Memory B cell (primary cell): ENCODE measurements at places on chromosomes 4 and X.
A peak's percentile ranks its signal among the peaks of the same experiment; 100 is the strongest.

DNA sequence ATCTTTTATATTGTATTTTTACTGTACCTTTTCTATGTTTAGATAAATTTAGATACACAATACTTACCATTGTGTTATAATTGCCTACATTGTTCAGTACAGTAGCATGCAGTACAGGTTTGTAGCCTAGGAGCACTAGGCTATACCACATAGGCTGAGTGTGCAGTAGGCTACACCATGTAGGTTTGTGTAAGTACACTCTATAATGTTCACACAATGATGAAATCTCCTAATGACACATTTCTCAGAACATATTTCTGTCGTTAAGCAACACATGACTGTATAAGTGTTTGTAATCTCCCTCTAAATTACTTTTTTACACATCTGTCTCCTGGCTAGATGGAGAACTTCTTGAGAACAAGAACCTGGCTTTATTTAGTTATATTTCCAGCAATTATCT lies 40.3 kb downstream of the UCHL1 start:
- no peak overlapping the region for H3K27ac ChIP-seq
- H3K36me3 ChIP-seq: no peaks in the 10 kb centered on the region
- H3K27me3 ChIP-seq: no peaks in the 10 kb centered on the region
- DNase-seq: no peak
- no peak overlapping the region for H3K4me3 ChIP-seq

DNA sequence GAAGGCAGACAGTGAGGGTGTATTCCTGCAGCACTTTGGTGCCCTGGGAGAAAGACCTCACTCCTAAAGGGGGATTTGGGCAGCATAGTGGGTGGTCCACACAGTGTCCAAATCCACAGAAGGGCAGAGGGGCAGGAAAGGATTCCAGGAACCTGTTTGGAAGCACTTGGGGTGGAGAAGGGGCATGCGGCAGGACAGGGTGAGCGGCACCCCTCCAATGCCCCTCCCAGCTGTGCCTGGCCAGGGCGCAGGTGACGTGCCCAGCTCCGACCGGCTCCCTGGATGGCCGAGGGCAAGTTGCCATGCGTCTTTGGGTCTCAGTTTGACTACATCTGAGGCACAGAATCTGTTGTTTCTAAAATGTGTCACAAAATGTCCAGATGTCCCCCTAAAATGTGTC lies 66.5 kb upstream of the HMX1 start:
- H3K27ac ChIP-seq: no peak overlapping the region
- H3K27me3 ChIP-seq: peaks cover 8% of the 10 kb centered on the region
- DNase-seq: no peak
- no peaks in the 10 kb centered on the region for H3K36me3 ChIP-seq
- no peak overlapping the region for H3K4me3 ChIP-seq

GRCh38 chrX:111850975-111851374 lies 25.0 kb upstream of the TRPC5OS start:
- no peak overlapping the region for H3K4me3 ChIP-seq
- H3K4me1 ChIP-seq: no peaks in the 10 kb centered on the region
- no peak for DNase-seq
- peaks cover 7% of the 10 kb centered on the region for H3K27me3 ChIP-seq

DNA sequence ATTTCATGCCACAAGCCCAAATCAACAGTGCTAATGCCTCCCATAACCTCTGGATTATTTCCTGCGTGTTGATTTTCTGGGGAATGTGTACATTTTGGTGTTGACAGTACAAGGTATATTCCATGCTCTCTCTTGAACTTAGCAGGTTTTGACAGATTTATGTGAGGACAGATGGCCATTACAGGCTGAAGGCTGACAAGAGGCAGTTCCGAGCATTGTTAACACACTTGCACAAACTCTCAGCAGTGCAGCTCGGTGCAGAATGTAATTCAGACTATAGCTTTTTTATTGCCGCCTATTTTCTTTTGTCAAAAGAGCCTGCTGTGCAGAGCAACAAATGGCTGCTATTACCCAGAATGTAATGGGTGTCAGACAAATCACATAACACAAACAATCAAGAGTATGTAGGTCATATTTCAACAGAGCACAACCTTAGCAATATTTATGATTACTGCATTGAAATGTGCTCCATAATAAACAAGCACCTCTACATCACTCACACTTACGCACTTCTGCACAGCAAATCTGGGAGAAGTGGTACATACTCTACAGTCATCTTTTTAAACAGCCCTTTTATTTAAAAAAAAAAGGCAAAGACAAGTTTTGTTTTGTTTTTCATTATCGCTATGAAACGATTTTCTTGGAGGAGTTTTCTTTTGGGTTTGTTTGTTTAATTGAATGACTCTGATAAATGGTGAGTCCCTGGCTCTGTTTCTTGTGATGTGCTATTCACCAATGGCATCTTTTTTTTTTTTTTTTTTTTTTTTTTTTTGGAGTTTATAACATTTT lies 71.6 kb downstream of the PPARGC1A start:
- H3K27me3 ChIP-seq: no peaks in the 10 kb centered on the region
- DNase-seq: no peak
- no peak overlapping the region for H3K4me3 ChIP-seq
- H3K27ac ChIP-seq: no peak overlapping the region

DNA sequence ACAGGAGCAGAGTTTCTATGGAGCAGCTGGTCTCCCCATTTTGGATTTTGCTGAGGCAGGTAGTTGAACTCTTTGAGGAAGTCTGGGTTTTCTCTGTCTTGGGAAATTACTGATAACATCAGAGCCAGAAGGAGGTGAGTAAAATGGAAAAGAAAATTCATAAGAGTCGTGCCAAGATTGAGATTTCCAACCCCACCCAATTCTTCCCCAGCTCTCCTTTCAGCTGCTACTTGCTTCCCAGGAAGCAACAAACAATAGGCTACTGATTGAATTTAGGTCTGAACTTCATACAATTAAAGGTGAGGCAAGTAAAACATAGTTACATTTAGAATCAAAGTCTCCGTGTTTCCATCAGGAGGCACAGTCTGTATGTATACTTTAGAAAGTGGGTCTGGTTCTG lies 54.6 kb upstream of the EOLA2 start:
- H3K4me1 ChIP-seq: peaks cover under 1% of the 10 kb centered on the region
- no peak overlapping the region for H3K4me3 ChIP-seq
- H3K36me3 ChIP-seq: peaks cover 8% of the 10 kb centered on the region
- H3K27me3 ChIP-seq: no peaks in the 10 kb centered on the region
- no peak overlapping the region for H3K27ac ChIP-seq

DNA sequence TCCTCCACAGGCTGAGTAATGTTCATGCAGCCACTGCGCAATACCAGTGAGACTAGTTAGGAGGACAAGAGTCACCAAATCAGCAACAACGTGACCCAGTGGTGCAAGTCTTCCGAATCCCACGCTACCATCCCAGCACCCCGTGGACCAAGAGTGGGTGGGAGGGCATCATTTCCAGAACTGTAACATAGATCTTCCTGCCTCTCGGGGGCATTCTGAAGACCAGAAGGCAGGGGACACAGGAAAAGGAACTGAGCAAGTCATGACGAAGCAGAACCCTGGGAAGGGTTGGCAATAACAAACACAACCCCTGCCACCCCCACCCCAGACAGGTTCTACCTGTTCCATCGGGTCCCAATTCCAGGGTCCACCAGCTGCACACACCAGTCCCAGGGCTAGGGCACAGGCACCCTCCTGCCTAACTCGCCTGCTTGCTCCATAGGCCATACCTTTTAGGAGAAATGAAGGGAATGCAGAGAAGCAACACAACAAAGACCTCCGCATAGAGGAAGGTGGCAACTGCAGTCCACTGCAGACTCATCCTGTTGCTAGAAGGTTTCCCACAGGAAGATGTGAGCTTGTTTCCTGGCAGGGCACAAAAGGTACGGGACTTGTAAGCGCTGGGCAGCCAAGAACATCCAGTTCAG lies 1.4 kb downstream of the BCAP31 start:
- peaks cover 8% of the 10 kb centered on the region for H3K4me1 ChIP-seq
- H3K27ac ChIP-seq: no peak overlapping the region
- peaks cover 3% of the 10 kb centered on the region for H3K36me3 ChIP-seq
- peak overlapping the region; percentile 91 for H3K4me3 ChIP-seq

DNA sequence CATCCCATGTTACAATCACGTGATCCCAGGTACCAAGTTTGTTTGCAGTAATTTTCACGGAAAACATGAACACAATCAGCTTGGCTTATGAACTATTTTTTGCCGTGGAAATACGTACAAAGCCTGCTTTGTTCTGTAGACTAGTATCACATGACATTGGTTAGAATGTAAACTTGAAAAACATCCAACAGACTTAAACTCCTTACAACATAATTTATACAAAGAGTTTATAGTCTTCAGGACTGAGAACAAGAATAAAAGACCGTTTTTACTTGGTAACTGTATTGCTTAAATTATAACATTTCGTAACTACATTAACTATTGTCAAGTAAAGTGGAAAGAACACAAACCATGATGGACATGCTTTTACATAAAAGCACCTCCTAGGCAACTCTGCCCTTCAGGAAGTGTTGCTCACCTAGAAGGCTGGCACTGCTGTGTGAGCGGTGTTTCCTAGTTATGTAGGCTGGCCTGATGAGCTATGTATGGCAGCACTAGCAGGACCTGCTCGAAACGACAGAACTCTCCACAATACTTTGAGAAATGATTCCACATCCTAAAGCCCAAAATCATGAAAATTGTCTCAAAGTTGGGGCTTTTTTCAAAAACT lies 41.8 kb upstream of the WDR1 start:
- DNase-seq: no peak
- H3K27ac ChIP-seq: no peak overlapping the region
- H3K4me3 ChIP-seq: no peak overlapping the region
- H3K36me3 ChIP-seq: no peaks in the 10 kb centered on the region
- peaks cover 14% of the 10 kb centered on the region for H3K27me3 ChIP-seq

DNA sequence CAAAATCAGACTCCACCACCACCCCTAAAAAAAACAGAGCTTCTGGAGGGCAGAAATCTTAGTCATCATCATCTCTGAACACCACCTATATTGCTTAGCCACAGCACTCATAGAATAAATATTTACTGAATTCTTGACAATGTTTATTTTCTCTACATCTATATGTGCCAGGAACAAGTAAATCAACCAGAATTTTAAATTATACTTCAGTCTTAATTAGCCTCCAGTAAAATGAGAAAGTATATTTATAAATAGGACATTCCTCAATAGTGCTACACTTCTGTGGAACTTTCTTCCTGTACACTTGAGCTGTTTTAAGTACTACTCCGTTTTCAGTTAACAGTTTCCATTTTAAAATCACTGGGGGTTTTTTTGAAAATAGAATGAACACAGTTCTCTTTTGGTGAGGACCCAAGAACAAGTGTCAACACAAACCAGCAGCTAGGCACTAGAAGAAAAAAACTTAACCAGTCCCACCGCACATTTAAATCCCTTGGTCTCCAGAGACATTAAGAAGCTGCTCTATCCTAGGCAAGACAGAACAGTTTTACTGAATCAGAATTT lies 25.5 kb downstream of the SMIM14 start:
- H3K27me3 ChIP-seq: no peaks in the 10 kb centered on the region
- peaks cover 2% of the 10 kb centered on the region for H3K36me3 ChIP-seq
- H3K27ac ChIP-seq: peak overlapping the region; percentile 85
- no peak for DNase-seq

DNA sequence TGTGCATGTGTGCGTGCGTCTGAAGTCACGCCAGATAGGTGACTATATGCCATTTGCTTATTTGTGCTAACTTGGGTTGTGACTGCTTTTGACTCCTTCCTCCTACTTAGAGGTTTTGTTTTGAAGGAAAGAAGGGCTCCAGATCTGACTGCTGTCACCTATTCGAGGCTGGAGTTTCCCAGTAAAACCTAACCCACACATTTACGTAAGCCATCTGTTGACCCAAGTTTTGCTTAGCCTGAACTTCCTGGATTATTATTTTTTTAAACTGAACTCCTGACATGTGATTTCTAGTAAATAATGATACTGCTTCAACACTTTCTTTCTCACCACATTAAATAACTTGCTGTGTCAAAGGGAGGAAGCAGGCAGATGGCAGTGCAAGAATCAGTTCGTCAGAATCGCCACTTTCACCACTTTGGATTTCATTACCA lies 41.5 kb downstream of the DTHD1 start:
- peak overlapping the region; percentile 37 for H3K4me3 ChIP-seq
- H3K36me3 ChIP-seq: no peaks in the 10 kb centered on the region
- DNase-seq: no peak
- no peaks in the 10 kb centered on the region for H3K27me3 ChIP-seq

GRCh38 chr4:60042941-60043340 lies 1157.2 kb upstream of the ADGRL3 start:
- H3K27me3 ChIP-seq: no peaks in the 10 kb centered on the region
- H3K36me3 ChIP-seq: no peaks in the 10 kb centered on the region
- no peaks in the 10 kb centered on the region for H3K4me1 ChIP-seq
- no peak overlapping the region for H3K27ac ChIP-seq

DNA sequence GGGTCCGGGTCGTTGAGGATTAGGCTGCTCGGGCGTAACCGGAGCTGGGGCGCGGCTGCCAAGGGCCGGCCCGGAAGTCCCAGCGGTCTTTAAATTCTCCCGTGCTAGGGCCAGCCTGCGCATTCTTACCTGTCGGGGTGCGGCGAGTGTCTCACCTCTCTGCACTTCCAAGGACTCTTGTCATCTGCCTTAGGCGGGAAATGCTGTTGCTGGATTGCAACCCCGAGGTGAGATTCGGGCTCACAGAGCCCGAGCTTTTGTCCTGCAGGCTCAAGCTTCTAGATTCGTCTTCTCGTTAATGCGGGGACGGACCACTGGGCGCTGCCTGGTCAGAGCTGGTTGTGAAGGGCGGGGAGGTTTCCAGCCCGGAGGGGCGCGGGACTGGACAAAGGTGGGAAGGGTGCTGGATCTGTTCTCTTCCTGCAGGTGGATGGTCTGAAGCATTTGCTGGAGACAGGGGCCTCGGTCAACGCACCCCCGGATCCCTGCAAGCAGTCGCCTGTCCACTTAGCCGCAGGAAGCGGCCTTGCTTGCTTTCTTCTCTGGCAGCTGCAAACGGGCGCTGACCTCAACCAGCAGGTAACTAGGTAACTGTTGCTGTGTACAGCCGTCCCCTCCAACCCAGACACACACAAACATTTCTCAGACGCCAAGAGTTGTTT lies at the start of gene ANKRD37:
ANKRD37 (plus strand) TSS at position 118 of the 662 bp plus-strand sequence; CDS start at position 201, 83 bp downstream.
- peaks cover 5% of the 10 kb centered on the region for H3K36me3 ChIP-seq
- peak; percentile 19 for DNase-seq
- peaks cover 17% of the 10 kb centered on the region for H3K4me1 ChIP-seq
- H3K27me3 ChIP-seq: no peaks in the 10 kb centered on the region
- peak within 1 kb of the TSS; percentile 92 for H3K4me3 ChIP-seq
- peak within 1 kb of the TSS; percentile 99 for H3K27ac ChIP-seq

DNA sequence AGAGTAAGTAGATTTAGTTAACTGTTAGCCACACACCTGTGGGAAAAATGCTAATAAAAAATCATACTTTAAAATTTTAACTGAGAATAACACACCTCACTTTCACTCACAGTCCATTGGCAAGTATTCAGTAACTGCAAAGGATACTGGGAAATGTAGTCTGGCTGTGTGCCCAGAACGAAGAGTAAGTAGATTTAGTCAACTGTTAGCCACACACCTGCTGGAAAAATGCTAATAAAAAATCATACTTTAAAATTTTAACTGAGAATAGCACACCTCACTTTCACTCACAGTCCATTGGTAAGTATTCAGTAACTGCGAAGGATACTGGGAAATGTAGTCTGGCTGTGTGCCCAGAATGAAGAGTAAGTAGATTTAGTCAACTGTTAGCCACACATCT lies 178.4 kb upstream of the NWD2 start:
- H3K4me3 ChIP-seq: no peak overlapping the region
- no peak overlapping the region for H3K27ac ChIP-seq
- H3K36me3 ChIP-seq: no peaks in the 10 kb centered on the region
- no peak for DNase-seq
- no peaks in the 10 kb centered on the region for H3K27me3 ChIP-seq
- H3K4me1 ChIP-seq: no peaks in the 10 kb centered on the region

- no peak for DNase-seq
- no peaks in the 10 kb centered on the region for H3K36me3 ChIP-seq
- H3K4me1 ChIP-seq: no peaks in the 10 kb centered on the region
- H3K27ac ChIP-seq: no peak overlapping the region
- H3K27me3 ChIP-seq: peaks cover 5% of the 10 kb centered on the region
Measured at GRCh38 chr4:94354474-94354896, 11.8 kb upstream of the HPGDS start.

- no peaks in the 10 kb centered on the region for H3K36me3 ChIP-seq
- H3K27me3 ChIP-seq: peaks cover 5% of the 10 kb centered on the region
- no peak for DNase-seq
Measured at GRCh38 chr4:100539706-100540105, 21.9 kb upstream of the EMCN start.
